ENCODE measurements at places on chromosomes 2 and 18.

- DNase-seq: peak; percentile 82
These were observed 122.7 kb downstream of the DNER start for GRCh38 chr2:229591611-229592010.

DNA sequence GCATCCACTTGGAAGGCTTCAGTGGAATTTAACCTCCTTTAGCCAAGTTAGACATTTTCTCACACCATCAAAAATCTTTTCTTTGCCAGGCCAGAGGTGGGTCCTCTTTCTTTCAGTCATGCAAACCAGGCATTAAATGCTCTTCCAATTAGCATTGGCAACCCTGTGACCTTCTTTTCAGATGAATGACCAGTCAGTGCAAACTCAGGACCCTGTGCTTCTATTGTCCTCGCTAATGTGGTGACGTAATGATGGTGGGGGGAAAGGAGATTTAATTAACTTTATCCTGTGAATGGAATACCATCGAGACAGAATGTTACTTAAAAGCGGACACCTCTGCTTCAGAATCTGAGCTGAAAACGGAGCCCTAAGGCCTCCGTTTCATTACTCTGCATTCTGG, 23.2 kb upstream of the STPG4 start:
- no peak for DNase-seq

DNA sequence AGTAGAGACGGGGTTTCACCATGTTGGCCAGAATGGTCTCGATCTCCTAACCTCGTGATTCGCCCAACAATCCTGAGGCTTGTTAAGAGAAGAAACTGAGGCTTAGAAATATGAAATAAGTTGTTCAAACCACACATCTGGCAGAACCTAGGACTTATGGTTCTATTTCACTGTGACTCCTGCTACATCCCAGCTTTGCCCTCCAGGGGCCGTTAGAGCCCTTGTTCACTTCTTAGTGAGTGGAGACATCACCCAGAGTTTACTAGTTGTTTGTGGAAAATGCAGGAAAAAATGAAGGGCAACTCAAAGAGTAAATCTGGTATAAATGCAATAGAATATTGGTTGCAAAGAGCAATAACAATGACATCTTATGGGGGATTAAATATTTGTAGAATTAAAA, 43.9 kb downstream of the MARCHF4 start:
- no peak for DNase-seq

GRCh38 chr2:203656522-203657287, 49.7 kb upstream of the CD28 start:
- no peak for DNase-seq

DNA sequence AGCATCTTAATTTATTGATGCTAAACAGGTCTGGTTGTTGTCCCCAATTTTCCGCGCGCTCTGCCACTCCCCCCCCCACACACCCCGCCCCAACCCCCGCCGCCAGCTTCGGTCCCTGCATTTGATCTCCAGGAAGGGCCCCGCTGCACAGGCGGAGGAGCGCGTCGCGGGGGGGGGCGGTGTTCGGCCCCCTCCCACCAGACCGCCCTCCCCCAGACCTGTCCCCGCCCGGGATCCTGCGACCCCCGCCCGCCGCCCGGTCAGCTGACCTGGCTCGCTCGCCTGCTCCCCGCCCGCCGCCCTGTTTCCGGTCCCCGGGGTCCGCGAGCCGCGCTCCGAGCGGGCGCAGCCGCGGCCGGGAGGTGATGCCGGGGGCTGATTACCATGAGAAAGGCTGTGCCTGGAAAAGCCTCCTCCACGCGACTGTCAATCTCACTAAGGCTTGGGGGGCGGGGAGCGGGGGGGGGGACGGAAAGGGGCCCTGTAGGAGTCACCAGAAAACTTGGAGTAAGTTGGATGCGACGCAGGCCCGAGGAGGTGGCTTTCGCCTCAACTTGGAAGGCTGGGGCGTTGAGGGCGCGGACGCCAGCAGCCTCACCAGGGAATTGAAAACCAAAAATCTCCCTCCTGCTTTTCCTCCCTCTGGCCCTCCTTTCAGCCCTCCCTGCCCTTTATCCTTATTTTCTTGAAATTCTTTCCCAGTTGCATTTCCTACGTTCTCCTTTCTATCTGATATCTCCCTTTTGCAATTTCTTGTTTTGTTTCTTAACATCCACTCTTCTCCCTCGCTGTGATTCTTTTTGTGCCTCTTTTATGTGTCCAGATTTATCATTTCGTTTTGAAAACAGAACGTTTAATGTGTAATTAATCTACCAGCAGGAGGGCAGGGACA, 4.4 kb upstream of the ZEB2 start:
- no peak for DNase-seq

DNA sequence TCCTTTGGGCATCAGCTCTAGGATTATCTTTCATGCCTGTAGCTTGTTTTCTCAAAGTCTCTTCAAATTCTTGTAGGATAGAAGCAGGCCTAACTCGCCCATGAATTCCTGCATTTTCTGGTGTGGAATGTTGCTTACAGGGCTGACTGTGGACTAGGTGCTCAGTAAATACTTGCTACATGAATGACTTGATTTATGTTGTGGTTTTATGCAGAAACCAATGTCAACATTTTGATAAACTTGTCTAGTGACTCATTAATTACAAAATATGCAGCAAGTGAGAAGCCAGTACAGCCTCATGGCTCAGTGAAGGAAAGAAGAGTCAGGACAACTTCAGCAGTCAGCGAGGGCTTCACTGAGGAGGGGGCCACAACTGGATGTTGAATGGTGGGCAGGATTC, 110.6 kb upstream of the SIX2 start:
- no peak for DNase-seq

- no peak for DNase-seq
These were observed 23.8 kb downstream of the SOWAHC start for GRCh38 chr2:109637749-109638570.

GRCh38 chr2:237653776-237654558, 26.6 kb downstream of the LRRFIP1 start:
- DNase-seq: no peak

DNA sequence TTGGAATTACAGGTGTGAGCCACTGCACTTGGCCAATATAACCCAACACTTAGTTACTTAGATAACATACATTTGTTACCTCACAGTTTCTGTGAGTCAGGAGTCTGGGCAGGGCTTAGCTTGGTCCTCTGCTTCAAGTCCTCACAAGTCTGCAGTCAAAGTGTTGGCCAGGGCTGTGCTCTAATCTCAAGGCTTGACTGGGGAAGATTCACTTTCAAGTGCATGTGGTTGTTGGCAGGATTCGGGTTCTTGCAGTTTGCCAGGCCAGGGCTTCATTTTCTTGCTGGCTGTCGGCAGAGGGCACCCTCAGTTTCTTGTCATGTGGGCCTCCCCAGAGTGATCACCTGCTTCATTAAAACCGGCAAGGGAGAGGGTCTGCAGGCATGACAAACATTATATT, 103.7 kb downstream of the SLC4A3 start:
- DNase-seq: no peak

DNA sequence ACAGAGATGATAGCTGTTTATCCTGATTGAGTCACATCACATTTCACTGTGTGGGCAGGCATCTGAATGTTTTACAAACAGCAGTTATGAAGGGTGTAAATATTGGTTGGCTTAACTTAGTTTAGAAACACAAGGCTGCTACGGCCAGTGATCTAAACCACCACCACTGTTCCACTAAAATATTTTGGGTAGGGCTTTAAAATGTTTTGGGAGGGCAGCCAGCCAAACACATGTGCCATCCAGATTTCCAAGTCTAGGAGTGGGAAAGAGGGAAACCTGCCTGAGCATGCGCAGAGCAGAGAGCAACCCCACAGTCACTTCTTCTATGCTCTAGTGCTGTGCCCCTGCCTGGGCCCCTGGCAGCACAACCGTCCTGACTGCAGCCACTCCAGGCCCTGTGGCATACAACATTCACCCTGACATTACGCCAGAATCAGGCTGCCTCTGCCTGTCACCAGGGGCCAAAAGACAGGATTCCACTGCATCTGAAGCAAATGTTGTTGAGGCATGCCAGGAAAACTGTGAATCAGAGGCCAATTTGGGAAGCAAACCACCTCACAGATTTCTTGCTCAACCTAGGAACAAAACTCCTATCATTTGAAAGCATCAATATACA, 74.8 kb upstream of the COL5A2 start:
- no peak for DNase-seq

DNA sequence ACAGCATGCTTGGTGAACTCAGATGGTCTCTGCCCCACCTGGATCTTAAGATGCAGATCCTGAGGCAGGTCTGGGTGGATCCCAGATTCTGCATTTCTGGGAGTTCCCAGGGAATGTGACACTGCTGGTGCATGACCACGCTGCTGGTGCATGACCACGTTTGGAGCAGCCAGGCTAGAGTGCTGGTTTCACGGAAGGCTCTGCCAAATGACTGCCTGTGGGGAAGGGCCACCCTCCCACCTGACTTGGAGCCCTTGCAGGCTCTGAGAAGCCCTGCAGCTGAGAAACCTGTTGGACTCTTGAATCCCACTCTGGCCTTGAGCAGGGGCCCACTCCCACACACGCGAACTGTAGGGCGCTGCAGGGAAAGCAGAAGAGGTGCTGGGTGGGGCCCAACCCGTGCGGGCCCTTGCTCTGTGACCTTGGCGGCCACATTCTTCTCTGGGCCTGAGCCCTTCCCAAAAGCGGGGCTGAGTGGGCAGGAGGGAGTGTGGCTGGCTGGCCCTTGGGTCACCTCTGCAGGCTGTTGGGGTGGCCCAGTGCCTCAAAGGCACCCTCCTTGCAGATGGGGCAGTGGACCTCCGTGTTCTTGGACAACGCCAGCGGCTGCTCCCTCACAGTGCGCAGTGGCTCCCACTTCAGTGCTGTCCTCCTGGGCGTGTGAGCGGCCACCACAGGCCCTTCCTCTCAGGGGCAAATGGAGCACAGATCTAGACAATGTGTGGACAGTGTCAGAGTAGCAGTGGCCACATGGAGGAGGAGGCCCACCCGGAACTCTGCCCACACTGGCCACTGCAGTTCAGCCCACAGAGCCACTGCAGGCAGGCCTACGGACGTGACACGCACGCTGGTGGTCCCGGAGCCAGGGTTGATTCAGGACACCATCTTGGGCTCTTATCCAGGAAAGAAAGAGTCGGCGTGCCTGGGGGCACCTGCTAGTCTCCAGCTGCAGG, 7.9 kb downstream of the ERFE start:
- no peak for DNase-seq

DNA sequence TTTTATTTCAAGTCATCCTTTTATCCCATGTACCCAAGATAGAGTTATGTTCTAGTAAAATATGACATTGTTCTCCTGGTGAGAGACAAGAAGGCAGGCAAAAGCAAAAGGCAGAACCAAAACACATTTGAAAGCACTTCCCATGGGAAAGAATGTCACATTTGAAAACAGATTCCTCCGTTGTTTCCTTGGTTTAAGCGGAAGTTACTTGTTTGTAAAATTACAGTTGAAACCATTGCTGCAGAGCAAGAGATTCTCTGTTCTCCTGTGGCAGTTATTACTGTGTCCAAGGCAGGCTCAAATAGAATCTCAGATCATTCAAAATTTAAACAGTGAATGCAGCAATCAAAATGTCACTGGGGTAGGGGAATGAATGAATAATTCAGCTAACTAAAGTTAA, 149.6 kb downstream of the MTCL1 start:
- DNase-seq: no peak

DNA sequence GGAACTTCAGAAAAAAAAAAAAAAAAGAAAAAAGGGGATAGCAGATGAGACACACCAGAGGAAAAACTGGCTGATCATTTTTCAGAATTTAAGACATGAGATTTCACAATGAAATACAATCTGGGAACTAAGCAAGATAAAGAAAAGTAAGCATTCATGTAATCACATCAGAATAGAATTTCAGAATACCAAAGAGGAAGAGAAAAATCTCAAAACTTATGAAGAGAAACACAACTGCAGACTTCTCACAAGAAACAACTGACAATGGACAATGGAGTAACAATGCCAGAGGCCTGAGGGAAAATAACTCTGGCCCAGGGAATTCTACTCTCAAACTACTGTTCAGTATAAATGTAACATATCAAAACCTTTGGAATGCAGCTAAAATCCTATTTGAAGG, 13.2 kb upstream of the RRM2 start:
- no peak for DNase-seq

DNA sequence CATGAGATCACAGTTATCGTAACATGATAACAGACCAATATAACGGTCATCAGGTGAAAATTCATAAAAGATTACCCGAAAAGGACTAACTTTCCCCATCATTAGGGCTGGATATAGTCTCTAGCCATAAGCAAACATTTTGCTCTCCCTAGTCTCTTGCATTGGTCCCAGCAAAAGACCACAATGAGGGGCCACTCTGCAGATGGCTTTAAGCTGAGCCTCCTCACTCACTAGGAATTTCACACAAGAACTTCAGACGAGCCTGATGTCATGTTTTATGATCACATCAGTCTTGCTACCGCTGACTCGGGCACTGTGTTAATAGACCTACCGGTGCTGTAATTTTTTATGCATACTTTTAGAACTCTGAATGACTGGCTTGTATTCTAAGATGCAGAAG, 35.2 kb downstream of the STK17B start:
- no peak for DNase-seq

DNA sequence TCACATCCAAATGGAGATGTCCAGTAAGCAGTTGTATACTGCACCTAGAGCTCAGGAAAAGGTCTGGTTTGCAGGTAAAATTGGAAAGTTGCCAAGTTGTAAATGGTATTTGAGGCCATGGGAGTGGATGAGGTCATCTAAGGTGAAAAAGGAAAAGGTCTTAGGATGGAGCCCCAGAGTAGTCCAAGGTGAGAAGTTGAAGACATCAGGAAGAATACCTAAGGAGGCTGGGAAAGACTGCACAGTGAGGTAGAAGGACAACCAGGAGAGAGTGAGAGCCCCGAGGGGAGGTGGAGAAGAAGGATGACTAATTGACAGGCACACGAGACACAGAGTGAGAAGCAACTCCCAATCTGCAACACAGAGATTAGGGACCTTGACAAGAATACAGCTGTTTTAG, 10.7 kb downstream of the DPP4 start:
- DNase-seq: no peak

DNA sequence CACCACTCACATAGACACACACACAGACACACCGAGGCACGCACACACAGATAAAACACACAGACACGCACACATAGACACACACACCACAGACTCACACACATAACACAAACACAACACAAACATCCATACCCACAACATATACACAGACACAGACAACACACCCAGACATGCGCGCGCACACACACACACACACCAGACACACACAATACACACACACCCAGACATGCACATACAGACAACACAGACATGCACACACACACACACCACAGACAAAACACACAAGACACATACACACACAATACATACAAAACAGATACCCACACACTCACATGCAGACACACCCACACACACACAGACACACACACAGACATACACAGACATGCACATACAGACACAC, 95.4 kb upstream of the SMAD7 start:
- no peak for DNase-seq
